NCI-H748 treated with DMSO at 0.1 percent for 48 hours (cell line): ENCODE measurements at places on chromosomes 4 and X.

DNA sequence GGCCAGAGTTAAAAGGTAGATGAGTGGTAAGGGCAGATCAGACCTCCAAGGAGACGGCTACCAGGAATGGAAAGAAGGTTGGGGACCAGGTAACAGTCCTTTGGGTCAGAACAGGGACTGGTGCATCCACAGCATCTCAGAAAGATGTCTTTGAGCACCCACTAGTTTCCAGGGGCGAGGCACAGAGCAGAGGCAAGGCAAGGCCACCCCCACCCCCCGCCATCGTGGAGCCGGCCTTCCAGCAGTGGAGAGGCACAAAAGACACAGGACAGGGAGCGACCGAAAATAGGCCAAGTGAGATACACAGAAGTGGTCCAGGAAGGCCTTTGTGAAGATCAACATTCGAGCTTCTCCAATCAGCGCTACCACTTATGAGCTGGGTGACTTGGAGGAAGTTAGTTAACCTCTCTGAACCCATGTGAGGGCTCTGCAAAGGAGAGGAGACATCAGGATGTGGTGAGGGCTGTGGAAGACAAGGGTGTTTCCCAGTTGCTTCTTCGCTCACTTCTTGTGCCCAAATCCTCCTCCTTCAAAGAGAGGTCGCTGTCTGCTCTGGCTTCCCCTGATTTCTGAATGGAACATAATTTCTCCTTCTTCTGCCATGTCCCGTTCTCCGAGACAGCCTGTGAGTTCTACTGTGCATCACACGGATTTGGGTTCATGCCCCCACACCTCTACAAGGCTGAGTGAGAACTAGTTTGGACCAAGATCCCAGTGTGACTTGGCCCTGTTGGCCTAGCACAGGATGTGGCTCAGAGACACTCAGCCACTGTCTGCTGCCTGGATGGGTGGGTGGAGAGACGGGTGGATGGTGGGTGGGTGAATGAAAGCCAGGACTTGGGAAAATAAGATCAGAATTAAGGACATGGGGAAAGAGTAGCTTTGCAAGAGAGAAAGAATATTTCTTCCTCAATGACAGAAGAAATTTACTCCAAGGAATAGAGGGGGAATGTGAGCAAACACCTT, 16.7 kb upstream of the MSX1 start:
- no peak for DNase-seq

DNA sequence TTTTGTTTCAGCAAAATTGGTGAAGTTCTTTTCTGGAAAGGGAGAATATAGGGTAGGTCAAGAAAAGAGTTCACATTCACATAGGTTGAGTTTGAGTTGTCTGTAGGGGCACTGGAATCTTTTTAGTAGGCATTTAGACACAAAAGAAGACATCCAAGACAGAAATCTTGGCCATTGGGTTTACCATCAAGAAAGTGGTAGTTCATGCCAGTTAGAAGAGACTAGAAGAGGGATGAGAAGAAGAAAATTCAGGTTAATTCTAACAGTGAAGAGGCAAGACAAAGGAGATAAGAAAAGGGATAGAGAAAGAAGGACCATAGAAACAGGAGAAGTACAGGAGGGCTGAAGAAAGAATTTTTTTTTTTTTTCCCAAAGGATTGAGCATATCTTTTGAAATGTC, 39.9 kb downstream of the PAQR3 start:
- DNase-seq, result no peak

DNA sequence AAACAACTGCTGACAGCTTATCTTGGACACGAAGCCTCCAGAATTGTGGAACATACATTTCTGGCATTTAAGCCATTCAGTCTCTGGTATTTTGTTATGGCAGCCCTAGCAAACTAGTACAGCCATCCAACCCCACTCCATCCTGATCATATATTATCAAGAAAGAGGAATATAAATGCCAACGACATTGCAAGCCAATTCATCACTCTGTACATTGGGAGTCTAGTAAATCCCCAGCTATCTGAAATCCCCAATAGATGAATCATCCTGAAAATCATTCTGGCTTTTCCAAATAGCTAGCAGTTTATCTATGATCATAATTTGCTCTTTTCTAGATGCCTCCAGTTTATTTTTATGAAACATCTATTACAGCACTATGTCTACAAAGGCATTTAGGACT, 41.1 kb downstream of the FRMD7 start:
- no peak for DNase-seq

- DNase-seq, result no peak
These were observed 47.0 kb downstream of the ASMT start for GRCh38 chrX:1661922-1662221.

- DNase-seq, result no peak
These were observed 200.6 kb downstream of the BCOR start for GRCh38 chrX:39896951-39897740.

DNA sequence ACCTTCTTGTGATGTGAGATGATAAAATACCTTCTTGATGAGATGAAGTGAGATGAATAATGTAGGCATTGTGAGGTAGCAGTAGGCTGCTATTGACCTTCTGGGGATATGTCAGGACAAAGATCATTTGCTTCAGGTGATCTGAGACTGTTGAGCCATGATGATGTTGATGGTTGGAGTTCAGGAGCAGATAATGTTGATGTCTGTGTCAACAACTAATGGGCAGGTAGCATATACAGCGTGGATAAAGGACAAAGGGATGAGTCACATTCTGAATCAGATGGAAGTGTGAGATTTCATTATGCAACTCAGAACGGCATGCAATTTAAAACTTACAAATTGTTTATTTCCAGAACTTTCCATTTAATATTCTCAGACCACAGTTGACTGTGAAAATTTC, 57.3 kb downstream of the RAP1GDS1 start:
- no peak for DNase-seq

GRCh38 chr4:142418697-142419096, 427.4 kb downstream of the INPP4B start:
- DNase-seq, result no peak

DNA sequence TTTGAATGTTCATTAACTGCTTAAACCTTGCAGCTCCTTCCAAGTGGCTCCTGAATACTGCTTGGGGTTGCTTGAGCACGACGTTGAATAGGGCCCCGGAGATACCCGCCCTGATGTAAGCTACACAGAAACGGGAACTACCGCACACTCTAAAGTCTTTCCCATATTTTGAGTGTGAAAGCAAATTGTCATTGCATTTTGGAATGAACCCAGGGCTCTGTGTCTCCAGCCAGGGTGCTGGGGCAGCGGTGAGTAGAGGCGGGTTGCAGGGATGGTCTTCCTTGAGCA, 59.4 kb upstream of the HELT start:
- DNase-seq, result no peak

DNA sequence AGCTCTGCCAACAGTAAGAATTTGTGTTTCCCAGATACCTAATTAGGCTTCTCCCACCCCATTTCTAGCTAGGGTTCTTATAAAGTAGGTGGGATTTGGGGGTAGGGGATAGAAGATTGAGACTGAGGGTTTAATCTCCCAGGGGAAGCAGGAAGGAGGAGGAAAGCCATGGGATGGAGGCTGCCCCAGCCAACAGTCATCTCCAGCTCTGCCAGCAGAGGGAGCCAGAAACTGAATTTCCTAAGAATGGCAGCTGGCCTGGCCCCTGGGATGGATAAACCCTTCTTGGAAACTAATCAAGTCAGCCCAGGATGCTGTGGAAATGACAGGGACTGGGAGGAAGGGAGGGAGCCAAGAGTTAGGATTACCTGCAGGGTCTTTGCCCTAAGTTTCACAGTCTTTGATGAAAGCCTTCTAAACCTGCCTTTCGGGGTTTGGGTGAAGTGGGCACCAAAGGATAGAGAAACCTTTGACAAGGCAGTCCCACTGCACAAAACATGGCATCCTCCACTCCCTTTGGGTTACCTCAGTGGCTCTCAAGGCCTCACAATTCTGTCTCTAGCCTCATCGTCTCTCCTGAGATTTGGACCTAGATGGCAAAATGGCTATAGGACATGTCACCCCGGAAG, 6.7 kb upstream of the ERCC6L start:
- peak; percentile 71 for DNase-seq

GRCh38 chr4:37528166-37528885, 157.8 kb downstream of the RELL1 start:
- no peak for DNase-seq

GRCh38 chr4:153645183-153645582, 38.9 kb upstream of the TLR2 start:
- DNase-seq, result no peak

DNA sequence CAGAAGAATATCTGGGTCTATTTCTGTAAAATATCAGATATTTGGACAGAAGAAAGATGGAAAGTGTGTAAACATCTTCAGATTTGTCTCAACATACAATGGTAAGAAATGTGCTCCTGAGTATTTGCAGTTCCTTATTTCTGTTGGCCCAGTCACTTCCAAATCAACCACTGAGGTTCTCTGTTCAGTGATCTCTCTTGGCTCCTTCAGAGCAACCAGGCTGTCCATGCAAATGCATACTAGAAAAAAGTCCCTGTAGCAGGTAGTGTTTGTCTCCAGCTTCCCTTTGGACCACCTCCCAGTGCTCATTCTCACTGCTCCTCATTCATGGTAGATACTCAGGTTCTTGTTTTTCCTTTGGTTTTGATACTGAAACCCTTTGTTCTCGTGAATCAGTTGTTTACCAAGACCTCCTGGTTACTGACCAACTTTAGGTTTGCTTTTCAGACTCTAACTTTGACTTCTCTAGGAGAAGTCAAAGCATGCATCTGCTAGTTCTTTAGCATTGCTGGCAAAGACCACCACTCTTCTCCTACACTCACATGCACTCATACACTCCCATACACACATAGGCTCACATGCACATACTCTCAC, 28.8 kb downstream of the ASIC5 start:
- no peak for DNase-seq

DNA sequence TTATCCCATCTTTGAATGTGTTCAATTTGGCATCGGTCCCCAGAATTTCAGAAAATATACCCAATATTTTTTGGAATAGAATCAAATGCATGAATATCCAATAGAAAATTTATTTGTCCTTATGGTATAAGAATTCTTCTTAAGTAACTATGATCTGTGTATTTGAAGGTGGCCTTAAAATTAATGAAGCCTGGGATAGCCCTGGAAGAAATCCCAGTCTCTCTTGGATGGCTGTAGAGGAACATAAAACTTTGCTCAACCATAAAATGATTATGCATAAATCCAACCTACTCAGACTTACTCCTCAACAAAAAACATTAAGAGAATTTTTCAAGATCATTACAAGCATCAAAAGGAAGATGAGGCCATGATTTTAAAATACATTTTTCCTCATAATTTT, 269.4 kb upstream of the SMIM31 start:
- DNase-seq, result no peak

DNA sequence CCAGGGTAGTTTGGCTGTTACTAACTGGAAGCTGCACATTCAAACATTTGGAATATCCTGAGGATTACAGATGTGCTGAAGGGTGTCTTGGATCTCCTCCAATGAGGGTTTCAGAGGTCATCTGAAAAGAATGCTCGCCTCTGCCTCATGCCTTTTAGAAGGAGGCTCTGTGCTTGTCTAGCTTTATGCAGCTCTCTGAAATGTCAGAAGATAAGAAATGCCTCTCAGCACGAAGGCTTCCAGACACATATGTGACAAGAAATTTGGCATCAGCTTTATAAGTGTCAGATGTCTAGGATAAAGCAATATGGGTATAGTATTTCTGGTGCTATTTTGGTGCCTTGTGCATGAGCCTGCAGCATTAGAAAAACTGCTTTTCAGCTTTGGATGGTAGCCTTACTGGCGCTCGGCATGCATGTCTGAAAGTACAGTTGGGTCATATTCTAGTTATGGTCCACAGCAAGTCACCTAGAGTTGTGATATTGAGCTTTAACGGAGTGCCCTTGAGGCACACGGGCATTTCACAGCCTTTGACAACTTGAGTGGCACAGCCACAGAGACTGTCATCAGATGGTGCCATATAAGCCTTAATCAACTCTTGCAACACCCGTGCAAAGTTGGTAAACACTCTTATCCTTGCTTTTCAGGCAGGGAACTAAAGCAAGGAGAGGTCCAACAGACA, 70.8 kb upstream of the PGRMC2 start:
- DNase-seq, result no peak

- peak; percentile 63 for DNase-seq
These were observed 9.9 kb upstream of the CT47C1 start for GRCh38 chrX:119062750-119063374.

DNA sequence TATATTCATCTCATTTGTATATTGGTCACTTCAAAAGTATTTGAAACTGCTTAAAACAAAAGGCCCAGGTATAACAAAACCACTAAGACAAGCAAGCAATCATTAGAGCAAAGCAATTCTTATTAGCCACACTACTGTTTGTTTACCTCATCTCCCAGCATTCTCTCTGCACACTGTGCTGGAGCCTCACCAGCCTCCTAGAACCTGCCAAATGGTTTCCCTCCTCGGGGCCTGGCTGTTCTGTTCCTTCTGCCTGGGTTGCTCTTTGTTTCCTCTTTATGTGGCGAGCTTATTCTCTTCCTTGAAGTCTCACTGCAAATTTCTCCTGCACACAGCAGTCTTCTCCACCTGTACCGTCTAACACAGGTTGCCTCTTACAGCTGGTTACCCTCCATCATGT, 67.5 kb upstream of the MND1 start:
- no peak for DNase-seq

- DNase-seq, result no peak
These were observed 8.4 kb downstream of the ZNF280C start for GRCh38 chrX:130260316-130260715.

DNA sequence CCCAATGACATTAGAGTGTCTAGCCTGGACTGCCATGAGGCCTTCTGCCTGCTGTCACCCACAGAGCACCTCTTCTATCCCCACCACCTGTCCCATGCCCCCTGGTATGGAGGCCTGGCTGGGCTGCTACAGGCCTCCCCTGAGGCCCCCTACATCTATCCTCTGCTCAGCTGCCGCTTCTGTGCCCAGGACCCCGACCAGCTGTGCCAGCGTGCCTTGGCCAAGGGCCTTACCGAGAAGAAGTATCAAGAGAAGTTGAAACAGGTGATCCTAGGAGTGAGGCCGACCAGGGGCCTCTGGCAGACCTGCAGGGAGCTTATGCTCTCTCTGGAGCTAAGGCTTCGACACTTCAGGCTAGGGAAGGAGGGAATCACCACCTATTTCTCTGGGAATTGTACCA, 21.7 kb upstream of the TECRL start:
- no peak for DNase-seq

DNA sequence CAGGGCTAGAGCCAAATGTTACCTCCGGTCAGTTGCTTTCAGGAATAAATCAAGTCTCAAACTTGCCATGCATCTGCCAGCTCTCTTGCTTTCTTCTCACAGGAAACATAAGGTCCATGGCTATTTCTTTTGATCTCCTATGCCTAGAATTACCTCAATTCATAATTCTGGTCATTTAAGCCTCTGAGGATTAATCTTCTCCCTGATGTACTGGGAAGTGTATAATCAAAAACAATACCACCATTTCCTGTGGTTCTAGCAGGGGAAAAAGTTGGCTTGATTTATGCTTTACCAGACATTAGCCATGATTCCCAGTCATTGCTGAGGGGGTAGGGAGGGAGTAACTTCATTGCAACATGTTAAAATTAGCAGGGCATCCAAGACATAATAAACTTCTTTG, 268.7 kb upstream of the EMCN start:
- DNase-seq, result no peak

DNA sequence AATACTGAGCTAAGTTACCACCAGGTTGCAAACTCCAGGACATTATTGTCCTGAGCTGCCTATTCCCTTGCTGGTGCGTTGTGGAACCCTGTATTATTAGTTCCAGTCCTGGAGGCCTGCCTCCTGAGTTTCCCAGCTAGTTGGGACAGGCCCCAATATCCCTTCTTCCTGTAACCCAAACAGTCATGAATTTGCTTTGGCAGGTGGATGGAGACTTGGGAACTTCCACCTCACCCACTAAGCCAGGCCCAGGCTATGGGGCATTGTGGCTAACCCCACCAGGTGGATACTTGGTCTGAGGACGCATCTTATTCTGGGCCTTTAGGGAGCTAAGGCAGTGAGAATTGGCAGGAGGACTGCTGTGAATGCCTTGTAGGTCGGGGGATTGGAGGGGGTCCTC, 5.0 kb downstream of the RBM3 start:
- DNase-seq, result no peak
